ENCODE measurements at places on chromosomes 11 and 22.
A peak's percentile ranks its signal among the peaks of the same experiment; 100 is the strongest.

DNA sequence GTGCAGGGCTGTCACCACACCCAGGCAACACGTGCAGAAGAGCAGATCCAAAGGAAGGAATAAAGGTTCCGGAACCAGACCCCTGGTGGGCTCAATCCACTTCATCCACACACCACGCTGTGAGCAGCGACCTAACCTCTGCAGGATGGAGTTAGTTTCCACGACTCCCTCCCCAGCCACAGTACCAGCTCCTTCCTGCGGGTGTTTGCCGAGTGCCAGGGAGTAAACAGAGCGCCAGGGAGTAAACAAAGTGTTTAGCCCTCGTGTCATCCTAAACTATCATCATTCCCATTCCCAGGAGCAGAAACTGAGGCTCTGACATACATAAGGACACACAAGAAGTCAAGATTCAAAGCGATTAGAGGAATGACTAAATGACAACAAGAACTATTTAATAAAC lies 261.3 kb downstream of the MN1 start:
- DNase-seq: no peak

GRCh38 chr22:46052801-46053562 lies 76.0 kb upstream of the WNT7B start:
- DNase-seq: no peak

DNA sequence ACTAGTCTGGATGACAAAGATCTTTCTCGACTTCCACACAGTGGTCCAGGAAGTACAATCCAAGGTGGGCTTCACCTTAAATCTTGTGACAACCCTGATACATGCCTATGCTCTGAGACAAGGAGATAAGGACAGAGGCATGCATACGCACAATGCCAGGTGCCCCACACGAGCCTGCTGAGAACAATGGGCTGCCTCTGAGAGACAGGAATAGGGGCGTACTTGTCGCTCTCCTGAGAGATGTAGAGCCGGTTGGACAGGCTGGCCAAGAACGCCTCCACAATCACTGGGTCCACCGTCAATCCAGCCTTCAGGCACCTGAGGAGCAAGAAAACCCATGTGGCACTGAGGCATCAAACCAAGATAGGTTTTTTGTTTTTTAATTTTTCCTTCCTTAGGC lies 25.5 kb downstream of the SERPIND1 start:
- no peak for DNase-seq

GRCh38 chr11:16028419-16028818 lies 327.9 kb downstream of the SOX6 start:
- peak; percentile 48 for DNase-seq

GRCh38 chr22:17098379-17098819 lies 13.6 kb downstream of the IL17RA start:
- no peak for DNase-seq

DNA sequence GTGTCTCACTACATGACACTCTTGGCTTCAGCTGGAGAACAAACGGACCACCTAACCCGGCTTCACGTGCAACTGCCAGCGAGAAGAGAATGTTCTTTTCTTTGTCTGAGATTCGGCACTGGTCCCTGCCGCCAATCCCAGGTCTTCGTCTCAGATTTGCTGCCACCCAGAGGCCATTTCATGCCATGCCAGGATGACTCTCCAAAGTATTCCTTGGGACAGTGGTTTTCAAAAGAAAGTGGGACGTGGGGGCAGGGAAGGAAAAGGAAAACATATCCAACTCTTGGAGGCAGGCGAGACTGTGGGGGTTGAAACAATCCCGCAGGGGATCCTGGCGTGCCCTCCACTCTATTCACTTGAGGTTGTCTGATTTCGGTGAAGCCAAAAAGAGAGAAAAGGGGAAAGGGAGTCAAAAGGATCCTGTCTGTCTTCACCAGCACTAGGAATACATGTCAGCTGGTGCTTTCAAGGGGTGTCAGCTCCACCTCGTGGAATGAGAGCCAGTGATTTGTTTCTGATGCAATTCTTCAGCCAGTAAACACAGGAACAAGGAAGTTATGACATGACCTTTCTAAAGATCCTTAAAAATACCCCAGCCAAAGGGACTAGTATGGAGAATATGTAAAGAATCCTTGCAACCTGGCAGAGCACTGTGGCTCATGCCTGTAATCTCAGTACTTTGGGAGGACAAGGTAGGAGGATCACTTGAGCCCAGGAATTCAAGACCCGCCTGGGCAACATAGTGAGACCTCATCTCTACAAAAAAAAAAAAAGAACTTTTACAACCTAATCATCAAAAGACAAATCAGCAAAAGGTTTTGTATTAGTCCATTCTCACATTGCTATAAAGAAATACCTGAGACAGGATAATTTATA lies 41.0 kb upstream of the APLNR start:
- peak; percentile 87 for DNase-seq

DNA sequence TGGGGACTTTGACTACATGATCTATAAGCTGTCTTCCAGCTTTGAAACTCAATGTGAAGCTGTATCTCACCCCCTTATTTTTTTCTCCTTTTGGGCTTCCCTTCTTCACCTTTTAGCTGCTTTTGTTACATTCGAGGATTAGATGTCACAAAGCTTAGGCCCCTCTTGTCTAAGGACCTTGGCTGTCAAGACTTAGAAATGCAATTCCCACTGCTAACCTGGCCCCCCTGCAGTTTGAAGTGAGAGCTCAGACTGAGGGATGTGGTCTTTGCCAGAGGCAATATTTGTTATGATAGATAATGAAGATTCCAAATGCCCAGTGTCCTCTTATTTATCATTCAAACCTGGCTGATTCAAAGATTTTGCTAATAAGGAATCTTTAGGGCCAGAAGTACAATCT lies 128.3 kb downstream of the ARL14EP start:
- DNase-seq: no peak

Data from fibroblast of skin of abdomen (primary cell).